ENCODE measurements at places on chromosomes 1 and 21. TPM values are rescaled to one million over a fixed set of nuclear protein-coding genes. Genes with fewer than 3 reads are reported as not detected.

The RUNX3 gene
- 0.26 TPM for total RNA-seq

The RAB4A gene
- 26.7 TPM for total RNA-seq

The RIMS3 gene
- 0.33 TPM for total RNA-seq

The DNM3 gene
- 1.8 TPM for total RNA-seq

The KRTAP7-1 gene
- total RNA-seq: not detected

The XCL1 gene
- total RNA-seq: not detected

The NIBAN1 gene
- 91.7 TPM for total RNA-seq

The HCN3 gene
- 1.0 TPM for total RNA-seq

The FOXJ3 gene
- 15.2 TPM for total RNA-seq

The TRPM2 gene
- total RNA-seq: not detected

The CR1 gene
- not detected for total RNA-seq

The PLA2G2D gene
- total RNA-seq: not detected

The TMEM82 gene
- total RNA-seq: not detected

The AGMAT gene
- total RNA-seq: 1.0 TPM

The NUAK2 gene
- total RNA-seq: 1.0 TPM

The REN gene
- 0.17 TPM for total RNA-seq

The MED8 gene
- 69.2 TPM for total RNA-seq

The TMEM54 gene
- 69.9 TPM for total RNA-seq

The KCNJ9 gene
- under 0.01 TPM for total RNA-seq

The TGFB2 gene
- 13.9 TPM for total RNA-seq

The GADD45A gene
- total RNA-seq: 70.1 TPM

The TMEM63A gene
- total RNA-seq: 24.1 TPM

The ZNF648 gene
- total RNA-seq: not detected

The PDPN gene
- total RNA-seq: 7.4 TPM

The UBE2U gene
- total RNA-seq: not detected

The RCSD1 gene
- total RNA-seq: under 0.01 TPM

The SMIM1 gene
- 1.5 TPM for total RNA-seq

Measured in fibroblast of lung (primary cell).